Right forelimb (tissue), 1 donor: ENCODE measurements at places on chromosomes 3 and 15.

GRCh38 chr3:64773137-64773536 is 85.3 kb upstream of the ADAMTS9 start:
- DNase-seq, result no peak

GRCh38 chr15:89888214-89888804 is 5.5 kb downstream of the AP3S2 start:
- DNase-seq, result no peak

DNA sequence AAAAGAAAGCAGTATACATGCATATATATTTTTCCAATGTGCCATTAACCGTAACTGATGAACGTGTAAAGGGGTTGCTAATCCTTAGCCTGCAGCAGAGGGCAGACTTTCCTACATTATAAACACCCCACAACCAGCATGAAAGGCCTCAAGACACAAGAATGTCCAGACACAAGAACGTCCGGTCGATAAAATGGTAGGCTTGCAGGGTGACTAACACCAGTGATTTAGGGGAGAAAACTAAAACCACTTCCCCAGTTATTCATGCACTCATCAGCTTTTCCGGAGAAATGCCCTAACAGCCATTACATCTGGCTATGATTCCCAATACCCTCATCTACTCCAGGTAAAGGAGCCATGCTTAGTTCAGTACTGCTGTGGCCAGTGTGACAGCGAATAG is 57.4 kb downstream of the LRTM1 start:
- DNase-seq, result no peak

- no peak for DNase-seq
Observed at GRCh38 chr3:169945313-169945712, 21.3 kb upstream of the SEC62 start.

GRCh38 chr3:38257583-38257982 is 8.0 kb upstream of the SLC22A13 start:
- no peak for DNase-seq

- no peak for DNase-seq
Observed at GRCh38 chr3:129989414-129989813, 14.9 kb downstream of the TRH start.

DNA sequence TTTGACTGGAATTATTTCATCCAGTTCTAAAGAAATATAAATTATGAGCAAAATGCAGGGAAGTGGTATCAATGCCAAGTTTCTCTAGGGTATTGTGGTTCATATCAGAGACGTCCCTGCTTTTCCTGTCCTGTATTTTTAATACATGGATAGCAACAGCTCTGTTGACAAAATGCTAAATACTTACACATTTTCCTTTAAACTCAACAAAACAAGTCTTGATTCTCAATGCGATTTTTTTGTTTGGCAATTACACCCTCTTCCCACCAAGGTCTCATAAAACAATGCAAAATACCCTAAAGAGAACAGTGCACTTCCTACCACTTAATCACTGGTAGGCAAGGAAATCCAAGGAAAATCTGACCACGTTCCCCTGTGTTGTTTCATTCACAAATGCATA is 120.0 kb downstream of the DUT start:
- DNase-seq, result no peak

GRCh38 chr3:145170121-145170520 is 990.9 kb downstream of the PLOD2 start:
- DNase-seq, result no peak

DNA sequence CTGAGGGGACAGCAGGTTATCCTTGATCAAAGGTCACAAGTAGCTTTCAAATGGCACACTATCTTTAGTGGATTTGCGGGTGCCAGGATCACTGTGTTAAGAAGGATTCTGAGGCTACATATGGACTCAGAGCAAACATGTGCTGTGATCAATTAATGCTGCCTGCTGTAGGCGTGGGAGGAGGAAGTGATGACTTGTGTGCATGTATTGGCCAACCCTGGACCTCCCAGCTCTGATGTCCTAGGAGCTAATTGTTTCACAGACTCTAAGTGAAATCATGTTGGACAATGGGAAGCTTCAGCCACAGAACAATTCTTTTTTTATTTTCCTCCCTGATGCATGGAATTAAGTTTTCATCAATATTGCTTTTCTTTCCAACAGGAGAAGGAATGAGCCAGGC is 24.4 kb downstream of the FAH start:
- no peak for DNase-seq

DNA sequence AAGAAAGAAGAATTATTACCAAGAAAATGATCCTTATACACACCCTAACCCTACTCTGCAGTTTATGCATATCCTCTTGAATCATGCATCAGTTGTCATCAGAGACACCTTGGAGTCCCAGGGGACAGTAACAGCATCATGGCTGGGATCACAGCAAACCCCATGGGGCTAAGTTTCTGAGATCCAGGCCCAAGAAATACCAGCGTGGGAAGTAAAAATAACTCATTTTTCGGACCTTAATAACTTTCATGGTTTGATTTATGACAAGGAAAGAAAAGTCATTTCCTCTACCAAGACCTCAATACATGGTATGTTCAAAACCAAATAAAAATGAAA is 38.8 kb upstream of the B3GNT5 start:
- no peak for DNase-seq

DNA sequence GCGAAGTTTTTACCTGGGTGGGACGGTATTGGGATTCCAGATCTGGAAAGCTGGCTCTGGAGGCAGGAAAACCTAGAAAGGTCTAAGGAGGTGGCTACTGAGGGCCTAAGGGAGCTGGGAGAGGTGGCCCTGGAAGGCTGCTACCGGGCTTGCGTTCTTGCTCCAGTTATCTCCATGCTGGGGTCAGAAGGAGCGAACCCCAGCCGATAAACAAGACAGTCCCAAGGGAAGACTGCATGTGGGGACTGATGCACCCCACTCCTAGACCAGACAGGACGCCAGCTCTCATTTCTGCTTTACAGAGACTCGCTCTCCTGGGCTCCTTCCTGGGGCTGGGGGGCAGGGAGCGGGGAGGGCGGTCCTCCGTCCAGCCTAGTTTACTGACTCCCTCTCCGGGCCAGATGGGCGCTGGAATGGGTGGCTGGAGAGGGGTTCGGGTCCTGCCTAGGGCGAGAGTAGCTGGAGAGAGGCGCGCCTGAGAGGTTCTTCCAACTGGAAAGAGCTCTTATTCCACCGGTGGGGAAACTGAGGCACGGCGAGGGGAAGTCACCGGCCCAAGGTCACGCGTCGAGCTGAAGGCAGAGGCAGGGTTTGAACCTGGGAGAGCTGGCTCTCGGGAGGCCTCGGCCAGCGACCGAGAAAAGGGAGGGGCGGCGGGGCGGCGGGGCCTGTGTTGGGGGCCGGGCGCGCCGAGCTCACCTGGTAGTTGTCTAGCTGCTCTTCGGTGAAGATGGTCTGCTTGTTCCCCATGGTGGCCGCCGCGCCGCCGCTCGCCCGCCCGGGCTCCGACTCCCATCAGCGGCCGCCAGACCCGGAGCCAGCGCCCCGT is 565 bp downstream of the CIB2 start:
- DNase-seq, result peak; percentile 58

- no peak for DNase-seq
Observed at GRCh38 chr3:155941354-155941753, 70.9 kb downstream of the GMPS start.

GRCh38 chr3:18864933-18865731 is 283.2 kb upstream of the KCNH8 start:
- DNase-seq, result no peak

DNA sequence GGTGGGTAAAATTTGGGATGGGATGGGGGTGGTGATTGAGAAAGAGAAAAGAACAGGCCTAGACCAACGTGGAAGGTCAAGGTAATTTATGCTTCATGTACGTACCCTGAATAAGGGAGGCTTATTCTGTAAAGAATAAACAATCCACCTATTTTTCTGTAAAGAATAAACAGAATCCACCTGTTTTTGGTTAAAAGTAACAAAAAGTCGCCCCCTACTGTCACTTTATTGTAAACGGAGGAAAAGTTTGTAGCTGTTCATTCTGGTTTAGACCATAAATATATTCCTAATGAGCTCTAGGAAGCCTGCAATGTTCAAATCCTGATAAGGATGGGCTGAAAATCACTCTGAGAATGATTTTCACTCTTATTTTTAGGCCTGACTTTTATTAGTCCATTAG is 23.5 kb upstream of the SQOR start:
- no peak for DNase-seq

GRCh38 chr3:5607581-5607980 is 420.1 kb downstream of the EDEM1 start:
- no peak for DNase-seq

DNA sequence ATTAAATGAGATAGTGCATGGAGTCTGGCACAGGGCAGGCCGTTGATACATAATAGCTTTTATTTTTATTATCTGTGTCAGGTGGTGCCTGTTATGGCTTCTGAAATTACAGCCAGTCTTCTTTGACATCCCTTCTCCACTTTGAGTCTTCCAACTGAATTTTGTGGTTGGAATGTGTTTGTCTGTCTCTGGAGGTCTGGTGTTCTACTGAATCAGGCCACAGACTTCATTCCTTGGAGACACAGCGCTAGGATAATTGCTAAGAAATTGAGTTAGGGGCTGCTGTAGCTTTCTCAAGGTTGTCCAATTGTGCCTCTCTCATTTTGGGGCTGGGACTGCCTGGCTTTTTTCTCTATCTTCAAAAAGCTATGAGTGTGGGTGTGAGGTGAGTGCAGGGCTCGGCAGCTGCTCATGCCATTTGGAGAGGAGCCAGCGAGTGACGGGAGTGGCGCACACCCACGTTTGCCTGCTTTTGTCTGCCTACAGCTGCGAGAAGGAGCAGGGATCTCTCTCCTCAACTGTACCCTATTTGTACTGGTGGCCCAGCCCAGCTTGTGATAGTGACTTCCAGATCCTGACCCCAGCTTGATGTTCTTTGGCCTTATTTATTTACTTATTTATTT is 49.8 kb upstream of the SYN2 start:
- DNase-seq, result no peak

- no peak for DNase-seq
Observed at GRCh38 chr15:40990080-40990479, 36.8 kb downstream of the CHAC1 start.

- DNase-seq, result no peak
Observed at GRCh38 chr15:46714950-46715349, 1002.4 kb upstream of the SEMA6D start.

DNA sequence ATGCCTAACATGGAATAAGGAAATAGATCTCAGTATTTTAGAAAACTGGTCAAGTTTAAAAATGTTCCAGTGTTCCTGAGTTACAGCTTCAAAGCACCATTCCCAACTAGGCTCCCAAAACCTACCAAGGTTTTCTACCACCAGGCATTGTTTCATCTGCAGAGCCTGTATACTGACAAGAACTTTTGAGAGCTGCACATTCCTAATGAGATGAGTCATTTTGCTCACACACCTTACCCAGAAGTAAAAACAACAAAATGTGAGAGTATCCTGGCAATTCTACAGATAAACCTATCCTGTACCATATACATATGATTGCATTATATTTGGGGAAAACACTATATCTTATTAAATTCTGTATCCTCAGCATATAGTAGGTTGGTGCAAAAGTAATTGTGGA is 90.7 kb downstream of the ATP8B4 start:
- DNase-seq, result no peak

- DNase-seq, result no peak
Observed at GRCh38 chr3:82761858-82762257, 1000.4 kb upstream of the GBE1 start.

DNA sequence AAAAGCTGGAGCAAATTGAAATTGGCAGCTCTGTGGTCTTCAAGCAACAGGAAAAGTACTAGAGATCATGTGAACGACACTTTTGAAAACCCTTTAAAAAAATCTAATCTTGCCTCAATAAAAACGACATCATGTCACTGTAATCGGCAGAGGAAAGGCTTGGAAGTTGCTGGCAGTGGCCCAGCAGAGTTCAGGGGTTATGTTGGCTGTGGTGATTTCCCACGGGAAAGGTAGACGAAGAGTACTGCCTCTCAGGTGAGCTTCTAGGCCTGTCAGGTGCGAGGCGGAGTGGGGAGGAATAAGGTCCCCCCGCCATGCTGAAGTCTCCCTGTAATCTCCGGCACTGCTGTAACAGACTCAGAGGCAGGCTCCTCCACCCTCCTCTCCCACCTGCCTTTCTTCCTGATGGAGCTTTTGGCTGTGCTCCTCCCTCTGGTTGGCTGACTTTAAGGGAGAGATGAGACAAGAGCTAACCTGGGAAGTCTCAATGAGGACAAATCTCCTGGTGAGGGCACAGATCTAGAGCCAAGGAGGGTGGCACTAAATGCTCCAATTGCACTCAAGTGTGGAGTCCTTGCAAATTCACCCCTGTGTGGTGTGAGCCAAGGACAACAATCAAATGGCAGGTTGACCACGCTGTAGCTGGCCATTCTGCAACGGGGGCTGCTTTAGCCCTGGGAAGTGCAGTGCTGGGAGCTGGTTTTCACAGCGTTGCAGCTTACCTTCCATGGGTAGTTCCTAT is 18.7 kb upstream of the HES1 start:
- DNase-seq, result no peak

DNA sequence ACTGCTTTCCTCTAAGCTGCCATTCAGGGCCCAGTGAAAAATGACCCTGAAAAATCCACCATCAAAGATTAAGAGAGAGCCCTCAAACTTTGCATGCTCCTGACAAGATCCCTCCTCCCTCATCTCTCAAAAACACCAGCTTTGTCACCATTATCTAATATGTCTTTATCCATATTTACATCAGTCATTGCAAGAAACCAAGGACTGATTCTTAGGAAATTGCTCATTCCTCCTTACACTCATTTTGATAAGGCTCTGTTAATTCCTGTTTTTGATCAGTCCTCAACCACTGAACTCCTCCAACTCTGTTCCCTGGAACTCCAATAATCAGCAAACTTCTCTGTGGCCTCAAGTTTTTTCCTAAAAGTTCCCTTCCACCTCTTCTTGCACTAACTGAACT is 51.8 kb downstream of the CD200 start:
- no peak for DNase-seq

- no peak for DNase-seq
Observed at GRCh38 chr3:66778777-66779176, 219.3 kb upstream of the KBTBD8 start.

GRCh38 chr3:107662124-107662507 is 139.4 kb downstream of the BBX start:
- no peak for DNase-seq
